ENCODE measurements at places on chromosomes 2 and 18. TPM values are rescaled to one million over a fixed set of nuclear protein-coding genes. Genes with fewer than 3 reads are reported as not detected.

GRCh38 chr18:48778344-48779011 lies 172.3 kb downstream of the SMAD7 start:
- DNase-seq: no peak

GRCh38 chr18:59502274-59503175 lies 143.5 kb upstream of the LMAN1 start:
- peak; percentile 82 for DNase-seq

DNA sequence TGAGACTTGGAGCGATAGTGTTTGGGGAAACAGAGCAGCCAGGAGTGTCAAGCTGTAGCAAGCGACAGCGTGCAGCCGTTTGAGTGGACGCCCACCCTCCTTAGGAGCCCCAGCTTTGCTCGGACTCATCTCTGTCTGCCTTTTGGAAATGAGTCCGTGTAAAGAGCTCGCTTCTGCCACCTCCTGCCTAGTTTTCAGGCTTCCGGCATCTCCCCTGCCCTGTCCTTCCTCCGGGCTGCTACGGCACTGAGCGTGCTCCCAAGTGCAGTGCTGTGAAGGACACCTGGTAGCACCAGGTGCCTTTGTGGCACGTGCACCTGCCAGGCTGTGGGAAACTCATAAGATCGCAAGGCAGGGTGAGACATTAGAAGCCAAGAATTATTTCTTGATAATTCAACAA lies 117.1 kb downstream of the RNF144A start:
- DNase-seq: no peak

DNA sequence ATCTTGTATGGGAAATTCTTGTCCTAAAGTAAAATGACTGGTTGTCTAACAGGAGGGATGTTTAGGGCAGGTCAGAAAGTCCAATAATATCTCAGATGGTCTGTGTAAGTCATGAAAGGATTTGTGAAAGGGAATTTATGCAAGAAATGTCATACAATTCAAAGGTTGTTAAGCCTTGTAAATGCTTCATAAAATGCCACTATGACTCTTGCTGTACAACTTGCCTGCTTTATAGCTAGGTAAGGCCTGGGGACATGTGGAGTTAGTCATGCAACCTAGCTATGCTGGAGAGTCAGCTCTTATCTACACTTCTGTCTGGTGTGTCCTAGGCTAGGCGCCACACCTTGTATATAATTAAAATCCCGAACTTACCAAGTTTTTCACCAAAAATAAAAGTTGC lies 36.9 kb upstream of the VWA3B start:
- DNase-seq: no peak

DNA sequence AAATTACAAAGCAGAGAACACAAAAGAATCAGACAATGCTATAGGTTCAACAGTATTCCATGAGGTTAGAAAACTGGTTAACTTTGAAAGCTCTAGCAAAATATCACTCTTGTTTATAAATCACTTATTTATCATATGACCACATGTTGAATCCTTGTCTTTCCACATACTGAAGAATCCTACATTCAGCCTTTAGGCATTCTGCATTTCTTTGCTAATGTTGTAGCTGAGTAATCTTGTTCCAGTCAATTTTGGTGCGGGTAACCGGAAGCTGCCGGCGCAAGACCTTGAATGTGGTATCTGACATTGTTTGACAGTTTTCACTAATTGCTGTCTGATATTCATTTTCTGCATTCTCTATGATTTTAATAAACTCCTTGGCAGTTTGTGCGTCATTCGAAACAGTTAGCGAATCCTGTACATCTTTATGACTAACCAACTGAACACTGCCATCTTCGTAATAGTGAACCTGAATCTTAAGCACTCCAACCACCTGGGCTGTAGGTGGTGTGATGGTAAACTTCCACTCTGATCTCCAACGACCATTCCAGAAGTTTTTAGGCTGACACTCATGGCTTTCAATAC lies 154.1 kb downstream of the BAZ2B start:
- DNase-seq: no peak

DNA sequence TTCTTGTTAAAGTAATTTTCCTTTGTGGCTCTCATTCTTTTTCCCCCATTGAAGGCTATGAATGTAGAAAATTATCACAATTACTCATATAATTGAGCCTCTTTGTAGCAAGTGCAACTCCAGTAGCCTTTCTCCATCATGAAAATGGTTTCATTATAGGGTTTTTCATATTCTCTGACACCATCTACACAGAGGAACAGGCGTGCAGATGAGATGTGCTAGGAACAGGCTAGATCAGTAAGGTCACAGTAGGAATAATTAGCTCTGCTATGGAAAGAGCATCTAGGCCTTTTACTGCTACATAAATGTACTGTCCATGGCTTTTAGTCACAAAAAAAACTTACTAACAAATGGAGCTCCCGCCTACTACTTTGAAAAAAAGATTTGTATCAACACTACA lies 12.6 kb upstream of the DLX1 start:
- DNase-seq: no peak

DNA sequence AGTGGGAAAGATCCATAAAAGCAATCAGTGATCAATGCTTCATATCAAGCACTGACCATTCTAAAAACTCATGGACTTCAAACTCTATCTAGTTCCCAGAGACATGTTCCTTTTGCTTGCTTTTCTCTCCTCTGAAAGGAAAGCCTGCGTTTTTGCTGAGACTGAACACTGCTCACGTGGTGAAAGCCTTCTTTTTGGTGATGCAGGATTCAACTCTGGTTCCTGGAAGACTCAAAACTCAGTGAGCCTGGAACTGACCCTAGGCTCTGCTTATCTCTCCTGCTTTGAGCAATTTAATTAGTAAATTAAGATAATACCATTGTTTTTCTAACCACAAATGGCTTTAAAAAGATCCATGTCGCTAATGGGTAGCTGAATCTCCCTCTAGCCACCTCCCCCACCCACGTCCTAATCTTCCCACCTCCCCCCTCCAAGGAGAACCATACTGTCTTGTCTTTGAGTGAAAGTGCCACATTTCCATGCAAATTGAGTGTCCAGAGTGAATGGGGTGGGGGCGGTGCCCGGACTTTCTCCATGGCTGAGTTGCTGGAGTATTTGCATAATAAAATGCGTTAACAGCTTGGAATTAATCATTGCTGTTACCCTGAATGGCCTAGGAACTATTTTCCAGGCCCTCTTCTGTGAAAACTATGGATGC lies 130.5 kb downstream of the BCL11A start:
- DNase-seq: no peak

HJURP gene
- polyA plus RNA-seq: 11.6 TPM

Data from muscle of arm (tissue), 14 donors.